ENCODE measurements at places on chromosomes 11 and 22.

DNA sequence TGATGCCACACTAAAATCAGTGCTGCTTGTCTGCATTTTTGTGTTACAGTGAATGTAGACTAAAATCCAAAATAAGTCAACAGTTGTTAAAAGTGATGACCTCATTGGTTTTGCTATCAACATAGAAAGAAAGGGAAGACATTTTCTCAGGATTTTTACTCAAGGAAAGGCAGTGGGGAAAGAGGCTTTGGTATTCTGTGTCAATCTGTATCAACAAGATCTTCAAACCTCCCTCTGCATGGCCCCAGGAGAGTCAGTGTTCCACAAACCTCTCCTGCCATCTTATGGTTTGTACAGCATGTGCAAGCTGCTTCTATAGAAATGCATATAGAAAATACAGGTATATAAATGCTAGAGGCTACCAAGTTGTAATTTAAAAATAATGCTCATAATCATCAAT, 13.8 kb upstream of the OR51M1 start:
- no peak for DNase-seq

DNA sequence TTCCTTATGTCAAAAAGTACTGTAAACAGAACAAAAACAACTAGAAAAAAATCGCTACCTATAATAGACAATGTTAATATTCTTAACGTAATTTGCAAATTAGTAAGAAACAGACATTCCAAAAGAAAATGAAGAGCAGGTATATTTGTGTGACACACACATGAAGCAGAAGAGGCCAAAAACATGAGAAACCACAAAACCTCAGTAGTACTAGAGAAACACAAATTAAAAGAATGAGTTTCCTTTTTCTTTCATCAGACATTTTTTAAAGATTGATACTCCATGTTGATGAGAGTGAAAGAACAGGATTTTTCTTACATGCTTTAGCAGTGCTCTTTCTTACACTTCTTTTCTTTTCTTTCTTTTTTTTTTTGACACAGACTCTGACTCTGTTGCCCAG, 34.2 kb upstream of the PCF11 start:
- DNase-seq: no peak

DNA sequence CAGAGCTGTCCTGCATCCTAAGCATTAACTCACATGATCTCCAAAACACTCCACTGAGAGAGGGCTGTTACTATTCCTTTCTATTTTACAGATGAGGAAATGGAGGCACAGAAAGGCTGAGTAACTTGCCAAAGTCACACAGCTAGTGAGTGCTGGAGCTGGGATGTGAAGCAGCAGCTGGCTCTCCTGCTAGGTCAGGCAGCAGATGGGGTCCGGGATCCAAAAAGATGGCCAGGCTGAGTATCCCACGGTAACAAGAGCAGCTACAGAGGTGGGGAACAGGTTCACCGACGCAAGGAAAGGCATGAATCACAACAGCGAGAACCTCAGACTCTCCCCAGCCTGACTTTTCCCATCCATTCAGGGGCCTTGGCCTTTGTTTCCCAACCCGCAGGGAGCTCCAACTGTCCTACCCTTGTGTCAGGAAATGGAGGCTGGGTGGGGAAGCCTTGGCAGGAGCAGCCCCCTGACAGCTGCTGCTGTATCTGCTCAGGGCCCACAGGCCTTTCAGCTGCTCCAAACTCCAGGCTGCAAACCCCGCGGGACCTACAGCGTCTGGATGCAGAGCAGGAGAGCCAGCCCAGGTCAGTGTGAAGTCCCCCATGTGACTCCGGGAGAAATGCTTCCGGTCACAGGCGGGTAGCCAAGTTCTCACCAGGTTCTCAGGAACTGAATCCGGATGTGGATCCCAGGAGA, 29.5 kb downstream of the DKK3 start:
- DNase-seq: no peak

DNA sequence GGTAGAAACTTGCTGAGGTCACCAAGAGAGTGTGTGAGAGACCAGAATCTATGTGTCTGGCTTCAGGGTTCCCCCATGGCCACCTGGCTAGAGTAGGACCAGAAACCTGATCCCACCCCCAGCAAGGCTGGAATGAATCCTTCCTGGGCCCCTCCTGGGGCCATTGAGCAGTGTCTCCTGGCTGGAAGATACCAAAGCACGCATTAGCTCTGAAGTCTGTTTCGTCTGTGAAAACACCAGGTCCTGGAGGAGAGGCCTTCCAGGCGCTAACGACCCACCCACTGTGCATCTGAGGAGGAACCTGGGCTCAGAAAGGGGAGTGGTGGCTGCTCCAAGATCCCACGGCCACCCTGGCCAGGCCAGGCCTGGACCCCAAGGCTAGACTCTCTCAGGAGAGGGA, 15.5 kb upstream of the TSKU start:
- no peak for DNase-seq

DNA sequence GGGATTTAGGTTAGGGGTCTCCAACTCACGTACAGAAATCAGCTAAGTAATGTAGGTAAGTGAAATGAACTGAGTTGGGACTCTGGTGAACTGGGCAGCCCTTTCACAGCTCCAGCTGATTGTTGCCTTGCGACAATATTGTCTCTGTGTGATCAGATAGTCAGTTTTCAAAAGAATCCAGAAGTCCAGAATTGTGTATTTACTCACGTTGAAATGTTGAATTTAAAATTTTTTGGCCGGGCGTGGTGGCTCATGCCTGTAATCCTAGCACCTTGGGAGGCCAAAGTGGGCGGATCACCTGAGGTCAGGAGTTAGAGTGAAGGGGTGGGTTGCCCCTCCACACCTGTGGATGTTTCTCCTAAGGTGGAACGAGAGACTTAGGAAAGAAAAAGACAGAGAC, 18.8 kb upstream of the WDR74 start:
- DNase-seq: no peak

DNA sequence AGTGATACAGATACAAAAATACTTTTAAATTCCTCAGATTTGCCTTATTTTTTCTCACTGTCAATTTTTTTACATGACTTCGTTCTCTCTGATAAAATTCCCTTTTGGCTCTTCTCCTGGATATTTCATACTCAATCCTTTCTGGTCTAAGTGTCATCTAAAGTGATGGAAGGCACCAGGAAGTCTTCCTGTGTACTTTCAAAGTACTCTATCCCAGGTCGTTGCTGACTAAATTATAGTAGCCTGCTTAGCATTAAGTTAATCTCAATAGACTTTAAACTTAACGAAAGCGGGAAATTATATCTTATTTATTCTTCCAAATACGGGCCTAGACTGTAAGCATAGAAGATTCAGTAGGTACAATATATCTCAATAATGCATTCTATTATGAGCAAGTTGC, 67.8 kb downstream of the CASP12 start:
- DNase-seq: no peak

DNA sequence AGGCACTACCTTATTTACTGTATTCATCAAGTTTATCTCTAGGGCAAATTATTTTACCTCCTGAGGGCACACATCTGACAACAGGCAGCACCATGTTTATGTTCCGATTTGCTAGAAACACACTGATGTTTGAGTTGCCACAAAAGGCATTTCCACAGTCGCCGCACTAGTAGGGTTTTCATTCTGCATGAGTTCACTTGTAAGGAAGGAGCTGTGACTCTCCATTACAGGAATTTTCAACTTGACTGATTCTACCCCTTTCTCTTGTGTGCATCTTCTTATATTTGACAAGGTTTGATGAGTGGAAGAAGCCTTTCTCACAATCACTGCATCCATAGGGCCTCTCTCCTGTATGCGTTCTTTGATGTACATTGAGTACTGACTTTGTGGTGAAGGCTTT, 455.9 kb upstream of the CNTN5 start:
- DNase-seq: no peak

- no peak for DNase-seq
These were observed 33.4 kb downstream of the AMBRA1 start for GRCh38 chr11:46560300-46560991.

- DNase-seq: no peak
These were observed 70.2 kb upstream of the GDPD4 start for GRCh38 chr11:77371646-77372045.

GRCh38 chr11:20351751-20352262, 11.7 kb upstream of the HTATIP2 start:
- no peak for DNase-seq

DNA sequence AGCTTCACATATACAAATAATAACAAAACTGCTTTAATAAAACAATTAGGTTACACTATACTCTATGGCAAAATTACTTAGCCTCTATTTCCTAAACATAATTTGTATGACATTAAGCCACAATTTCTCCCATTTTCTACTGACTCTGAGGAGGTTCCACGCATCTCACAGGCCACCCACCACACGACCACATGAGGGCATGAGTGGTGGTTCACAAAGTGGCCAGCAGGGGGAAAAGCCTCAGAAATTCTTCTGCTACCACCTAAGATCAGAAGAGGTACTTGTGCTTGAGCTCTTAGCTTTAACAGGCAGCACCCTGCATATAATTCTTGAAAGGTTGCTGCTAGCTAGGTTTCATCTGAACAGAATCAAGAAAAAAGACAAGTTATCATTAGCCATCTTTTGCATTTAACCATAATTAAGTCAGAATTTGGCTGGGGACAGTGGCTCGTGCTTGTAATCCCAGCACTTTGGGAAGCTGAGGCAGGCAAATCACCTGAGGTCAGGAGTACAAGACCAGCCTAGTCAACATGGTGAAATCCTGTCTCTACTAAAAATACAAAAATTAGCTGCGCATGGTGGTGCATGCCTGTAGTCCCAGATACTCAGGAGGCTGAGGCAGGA, 7.7 kb downstream of the LPXN start:
- DNase-seq: no peak

GRCh38 chr11:103959279-103959942, 77.0 kb upstream of the DDI1 start:
- DNase-seq: no peak

DNA sequence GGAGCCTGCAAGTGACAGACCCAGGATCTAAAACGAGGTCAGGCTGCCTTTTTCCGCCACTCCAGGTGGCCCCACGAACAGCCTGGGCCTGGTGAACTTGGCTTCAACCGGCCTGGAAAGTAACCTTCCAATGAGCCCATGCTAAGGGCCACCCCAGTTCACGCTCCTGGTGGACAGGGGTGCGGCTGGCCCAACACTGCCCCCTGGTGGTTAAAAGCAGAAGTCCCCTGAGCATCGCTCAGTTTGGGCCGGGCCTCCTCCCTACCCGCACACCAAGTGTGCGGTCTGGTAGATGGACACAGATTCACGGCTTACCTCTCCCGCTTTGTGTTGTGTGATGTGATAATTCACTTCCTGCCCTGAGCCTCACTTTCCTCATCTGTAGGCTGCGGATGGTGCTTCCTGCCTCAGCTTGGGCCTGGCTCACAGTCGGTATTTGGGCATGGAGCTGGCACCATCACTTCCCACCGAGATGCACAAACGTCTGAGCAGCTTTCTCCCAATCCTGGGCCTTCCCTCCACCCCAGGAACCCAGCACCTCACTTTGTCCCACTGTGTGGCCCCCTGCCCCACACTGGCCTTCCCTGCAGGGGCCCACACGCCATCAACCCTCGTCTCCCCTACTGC, 13.7 kb upstream of the SEC14L3 start:
- peak; percentile 35 for DNase-seq

- no peak for DNase-seq
These were observed 34.3 kb downstream of the CYB5R2 start for GRCh38 chr11:7638710-7639642.

GRCh38 chr22:47136671-47137070, 374.2 kb downstream of the TBC1D22A start:
- no peak for DNase-seq

- DNase-seq: no peak
These were observed 7.2 kb downstream of the ZC3H7B start for GRCh38 chr22:41308544-41308947.

DNA sequence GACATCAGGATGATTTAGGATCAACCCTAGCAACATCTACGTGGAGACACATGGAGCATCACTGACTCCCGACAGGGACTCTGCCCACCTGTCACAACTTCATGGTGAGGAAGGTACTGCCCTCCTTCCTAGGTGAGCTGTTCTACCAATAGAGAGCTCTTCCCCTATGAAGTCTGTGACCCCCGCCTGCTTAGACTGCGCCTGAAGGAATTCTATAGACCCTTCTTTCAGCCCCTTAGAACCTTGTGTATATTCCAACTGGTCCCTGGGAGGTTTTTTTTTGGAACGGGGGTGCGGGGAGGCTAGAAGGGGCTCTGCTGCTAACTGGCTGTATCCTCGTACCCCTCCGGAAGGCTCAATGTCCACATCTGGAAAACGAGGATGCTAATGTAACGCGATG, 566 bp downstream of the INTS4 start:
- DNase-seq: no peak

- DNase-seq: no peak
These were observed 6.8 kb downstream of the SLN start for GRCh38 chr11:107705027-107705426.

DNA sequence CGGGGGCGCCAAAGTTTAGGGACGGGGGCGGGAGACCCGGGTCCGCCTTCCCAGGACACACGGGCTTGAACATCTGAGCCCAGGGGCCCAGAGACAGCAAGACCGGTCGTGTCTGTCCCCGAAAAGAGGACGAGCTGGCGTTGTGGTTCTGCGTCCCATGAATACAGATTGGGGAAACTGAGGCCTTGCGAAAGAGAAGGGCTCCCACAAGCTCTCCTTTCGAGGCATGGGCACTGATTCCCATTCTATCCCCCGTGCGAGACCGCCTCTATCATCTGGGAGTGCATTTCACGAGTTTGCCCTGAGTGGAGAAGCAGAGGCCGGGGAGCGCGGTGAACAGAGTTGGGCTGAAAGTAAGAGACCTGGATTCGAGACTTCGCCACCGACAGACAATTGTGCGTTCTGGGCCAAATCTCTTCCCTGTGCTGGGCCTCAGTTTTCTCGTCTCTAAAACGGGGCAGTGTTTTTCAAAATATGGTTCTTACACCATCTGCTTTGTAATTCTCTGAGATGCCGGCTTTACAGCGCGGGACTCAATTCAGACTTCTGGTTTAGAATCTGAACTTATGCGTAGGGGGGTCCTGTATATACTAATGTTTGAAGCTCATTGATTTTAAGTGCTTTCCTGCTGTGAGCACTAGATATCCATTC, 471 bp downstream of the RNF185 start:
- DNase-seq: no peak

- DNase-seq: no peak
These were observed 226.7 kb upstream of the PDGFD start for GRCh38 chr11:104390651-104391050.

DNA sequence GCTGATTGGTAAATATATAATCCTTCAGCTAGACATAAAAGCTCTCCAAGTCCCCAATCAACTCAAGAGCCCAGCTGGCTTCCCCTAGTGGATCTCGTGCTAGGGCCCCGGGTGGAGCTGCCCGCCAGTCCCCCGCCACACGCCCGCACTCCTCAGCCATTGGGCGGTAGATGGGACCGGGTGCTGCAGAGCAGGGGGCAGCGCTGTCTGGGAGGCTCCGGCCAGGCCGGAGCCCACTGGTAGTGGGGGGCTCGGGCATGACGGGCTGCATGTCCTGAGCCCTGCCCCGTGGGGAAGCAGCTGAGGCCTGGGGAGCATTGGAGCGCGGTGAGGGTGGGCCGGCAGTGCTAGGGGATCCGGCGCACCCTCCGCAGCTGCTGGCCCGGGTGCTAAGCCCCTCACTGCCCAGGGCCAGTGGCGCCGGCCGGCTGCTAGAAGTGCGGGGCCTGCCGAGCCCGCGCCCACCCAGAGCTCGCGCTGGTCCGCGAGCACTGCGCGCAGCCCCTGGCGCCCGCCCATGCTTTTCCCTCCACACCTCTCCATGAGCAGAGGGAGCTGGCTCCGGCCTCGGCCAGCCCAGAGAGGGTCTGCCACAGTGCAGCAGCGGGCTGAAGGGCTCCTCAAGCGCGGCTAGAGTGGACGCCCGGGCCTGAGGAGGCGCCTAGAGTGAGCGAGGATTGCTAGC, 1680.6 kb upstream of the RAG2 start:
- no peak for DNase-seq

- no peak for DNase-seq
These were observed 3.2 kb upstream of the PLA2G6 start for GRCh38 chr22:38184788-38185187.
